ENCODE measurements at places on chromosomes 12 and 14. TPM values are rescaled to one million over a fixed set of nuclear protein-coding genes. Genes with fewer than 3 reads are reported as not detected.

The USP15 gene
- 54.9 TPM for total RNA-seq

The GPR135 gene
- total RNA-seq: 2.3 TPM

The MYH6 gene
- not detected for total RNA-seq

The LETMD1 gene
- 32.6 TPM for total RNA-seq

The TC2N gene
- total RNA-seq: not detected

The STYX gene
- 41.6 TPM for total RNA-seq

The AMDHD1 gene
- total RNA-seq: not detected

The ARHGEF40 gene
- 2.9 TPM for total RNA-seq

The SLC6A12 gene
- not detected for total RNA-seq

The PMCH gene
- 0.76 TPM for total RNA-seq

The EMC9 gene
- 8.5 TPM for total RNA-seq

The EAPP gene
- 36.3 TPM for total RNA-seq

The ENO2 gene
- 5.6 TPM for total RNA-seq

The PIWIL1 gene
- total RNA-seq: not detected

The TMEM52B gene
- total RNA-seq: not detected

The MYF5 gene
- not detected for total RNA-seq

The HPD gene
- not detected for total RNA-seq

The ACSS3 gene
- total RNA-seq: 0.19 TPM

The SLC16A7 gene
- total RNA-seq: 12.4 TPM

The APOF gene
- not detected for total RNA-seq

The FOXA1 gene
- total RNA-seq: not detected

The FIGNL2 gene
- 0.98 TPM for total RNA-seq

The STON2 gene
- 3.6 TPM for total RNA-seq

The PIP4K2C gene
- total RNA-seq: 9.6 TPM

The ADAMTS20 gene
- total RNA-seq: not detected

The SMCO2 gene
- total RNA-seq: not detected

The DNAH10 gene
- under 0.01 TPM for total RNA-seq

The VDR gene
- 0.38 TPM for total RNA-seq

The MGP gene
- 247 TPM for total RNA-seq
